ENCODE measurements at places on chromosomes 7 and 10. TPM values are rescaled to one million over a fixed set of nuclear protein-coding genes. Genes with fewer than 3 reads are reported as not detected.
A peak's percentile ranks its signal among the peaks of the same experiment; 100 is the strongest.

DNA sequence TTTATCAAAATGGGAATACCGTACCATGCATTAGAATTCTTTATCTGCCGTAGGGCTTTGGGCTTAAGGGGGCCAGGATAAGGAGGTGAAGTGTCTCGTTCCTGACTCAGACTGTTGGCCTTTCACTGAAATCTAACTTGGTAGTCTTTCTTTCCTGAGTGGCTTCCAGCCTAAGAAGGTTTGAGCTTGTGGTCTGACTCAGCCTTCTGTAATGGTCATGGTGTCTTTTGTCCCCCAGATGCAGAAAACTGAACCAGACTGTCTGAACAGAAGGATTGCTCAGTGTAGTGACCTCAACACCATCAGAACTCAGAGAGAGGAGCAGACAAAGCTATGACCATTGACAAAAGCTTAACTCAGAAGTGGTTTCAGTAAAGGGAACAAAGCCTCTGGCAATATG is 39.5 kb downstream of the WNT2 start:
- DNase-seq = no peak

DNA sequence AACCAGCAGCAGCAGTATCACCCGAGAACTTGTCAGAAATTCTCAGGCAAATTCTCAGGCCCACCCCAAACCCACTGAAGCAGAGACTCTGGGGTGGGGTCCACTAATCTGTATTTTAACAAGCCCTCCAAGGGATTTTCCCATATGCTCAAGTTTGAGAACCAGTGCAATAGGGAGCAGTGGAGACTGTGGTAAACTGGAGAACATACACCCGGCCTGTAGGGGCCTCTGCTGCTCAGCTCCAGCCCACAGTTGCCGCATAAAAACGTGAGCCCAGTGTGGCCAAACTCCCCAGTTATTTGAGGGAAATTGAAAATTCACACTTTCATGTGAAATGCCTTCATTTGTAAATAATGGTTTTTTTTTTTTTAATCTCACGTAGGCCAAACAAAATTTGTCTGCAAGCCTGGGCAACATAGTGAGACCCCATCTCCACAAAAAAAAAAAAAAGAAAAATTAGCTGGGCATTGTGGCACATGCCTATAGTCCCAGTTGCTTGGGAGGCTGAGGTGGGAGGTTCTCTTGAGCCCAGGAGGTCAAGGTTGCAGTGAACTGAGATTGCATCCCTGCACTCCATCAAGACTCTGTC is 97.6 kb upstream of the ZMIZ1 start:
- DNase-seq = peak; percentile 21

GRCh38 chr10:125093974-125094705 is 66.2 kb downstream of the CTBP2 start:
- DNase-seq = no peak

DNA sequence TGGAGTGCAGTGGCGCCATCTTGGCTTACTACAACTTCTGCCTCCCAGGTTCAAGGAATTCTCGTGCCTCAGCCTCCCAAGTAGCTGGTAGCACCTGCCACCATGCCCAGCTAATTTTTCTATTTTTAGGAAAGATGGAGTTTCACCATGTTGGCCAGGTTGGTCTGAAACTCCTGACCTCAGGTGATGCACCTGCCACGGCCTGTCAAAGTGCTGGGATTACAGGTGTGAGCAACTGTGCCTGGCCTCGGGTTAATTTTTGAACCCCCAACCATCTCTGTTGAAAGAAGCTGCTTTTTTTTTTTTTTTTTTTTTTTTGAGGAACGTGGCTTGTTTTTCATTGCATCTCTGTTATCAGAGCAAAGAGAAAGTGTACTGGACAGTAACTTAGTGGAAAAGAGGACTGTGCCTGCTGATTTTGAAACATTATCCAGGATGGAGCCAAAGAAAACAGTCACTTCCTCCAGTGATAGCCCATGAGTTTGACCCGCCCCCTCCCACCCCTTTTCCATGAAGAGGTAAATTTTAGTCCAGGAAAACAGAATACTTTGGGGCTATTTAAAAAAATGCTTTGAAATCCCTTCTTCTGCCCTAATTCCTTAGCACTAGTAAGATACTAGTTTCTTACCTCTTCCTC is 38.3 kb downstream of the WBP1L start:
- no peak for DNase-seq

- DNase-seq = peak; percentile 14
These were observed 19.1 kb upstream of the TNKS2 start for GRCh38 chr10:91779011-91779605.

- no peak for DNase-seq
These were observed 217.7 kb downstream of the TMEM178B start for GRCh38 chr7:141291541-141291940.

DNA sequence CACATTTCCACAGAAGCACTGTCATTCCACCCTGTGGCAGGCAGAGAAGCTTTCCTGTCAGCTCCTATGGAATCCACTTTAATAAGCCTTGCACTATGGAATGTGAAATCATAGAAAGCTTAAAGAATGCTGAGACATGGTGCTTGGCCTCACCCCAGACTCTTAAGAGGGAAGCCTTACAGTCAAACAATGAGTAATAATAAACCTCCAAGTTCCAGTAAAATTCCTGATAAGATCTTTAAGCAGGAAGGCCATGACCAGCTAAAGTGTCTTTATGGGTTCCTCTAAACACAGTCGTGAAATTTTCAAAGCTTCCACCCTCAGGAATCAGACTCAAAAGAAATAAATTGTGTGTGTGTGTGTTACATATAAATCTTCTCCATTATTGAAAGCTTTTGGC is 11.9 kb upstream of the TEX36 start:
- DNase-seq = no peak

- DNase-seq = peak; percentile 12
These were observed 69.0 kb downstream of the HACD1 start for GRCh38 chr10:17548162-17548561.

DNA sequence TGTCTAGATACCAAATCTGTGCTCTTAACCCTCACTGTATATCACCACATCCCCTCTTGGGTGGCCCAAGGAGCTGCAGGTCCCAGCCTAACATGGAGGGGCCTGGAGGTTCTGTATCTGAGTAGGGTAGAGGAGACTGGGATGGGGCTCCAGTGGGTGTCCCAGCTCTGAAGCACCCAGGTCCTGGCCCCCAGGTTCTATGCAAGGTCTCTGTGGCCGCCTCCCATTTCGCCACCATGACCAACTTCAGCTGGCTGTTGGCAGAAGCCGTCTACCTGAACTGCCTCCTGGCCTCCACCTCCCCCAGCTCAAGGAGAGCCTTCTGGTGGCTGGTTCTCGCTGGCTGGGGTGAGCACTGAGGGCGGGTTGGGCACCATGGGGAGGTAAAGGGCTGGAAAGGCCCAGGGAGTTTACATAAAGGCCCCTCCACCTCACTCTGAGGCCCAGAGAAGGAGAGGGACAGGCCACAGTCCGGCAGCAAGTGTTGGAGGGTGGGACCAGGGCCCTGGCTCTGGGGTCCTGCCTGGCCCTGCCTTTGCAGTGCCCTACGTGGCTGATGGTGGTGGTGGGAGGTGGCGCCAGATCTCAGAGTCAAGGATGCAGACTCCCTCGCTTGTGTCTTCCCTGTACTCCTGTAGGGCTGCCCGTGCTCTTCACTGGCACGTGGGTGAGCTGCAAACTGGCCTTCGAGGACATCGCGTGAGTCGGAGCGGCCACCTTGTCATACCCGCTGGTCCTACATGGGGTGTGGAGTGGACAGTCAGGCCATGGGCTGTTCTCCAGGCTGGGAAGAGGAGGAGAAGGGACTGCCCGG is 10.2 kb downstream of the GHRHR start:
- DNase-seq = no peak

GRCh38 chr10:4512671-4513240 is 313.3 kb upstream of the AKR1E2 start:
- peak; percentile 68 for DNase-seq

- no peak for DNase-seq
These were observed 88.6 kb upstream of the PFKP start for GRCh38 chr10:2978574-2979273.

- DNase-seq = no peak
These were observed 5.4 kb downstream of the ARHGAP21 start for GRCh38 chr10:24718031-24718855.

- DNase-seq = no peak
These were observed 88.6 kb downstream of the PDGFA start for GRCh38 chr7:431041-431440.

DNA sequence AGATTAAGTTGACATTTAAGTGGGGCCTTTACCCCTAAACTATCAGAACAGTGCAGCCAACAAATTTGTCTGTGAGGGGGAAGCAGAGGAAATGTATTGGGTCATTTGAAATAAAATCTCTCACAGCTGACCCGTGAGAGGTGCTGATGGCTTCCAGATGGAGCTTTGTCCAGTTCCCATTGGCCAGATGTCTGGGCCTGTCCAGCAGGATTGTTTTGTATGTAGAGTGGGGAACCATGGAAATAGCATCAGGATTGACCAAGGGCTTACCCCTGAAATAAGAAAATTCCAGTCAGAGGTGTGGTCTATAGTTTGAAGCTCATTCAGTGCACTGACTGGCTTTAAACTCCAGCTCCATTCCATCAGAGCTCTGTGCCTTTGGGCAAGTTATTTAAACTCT is 50.6 kb downstream of the INHBA start:
- peak; percentile 26 for DNase-seq

DNA sequence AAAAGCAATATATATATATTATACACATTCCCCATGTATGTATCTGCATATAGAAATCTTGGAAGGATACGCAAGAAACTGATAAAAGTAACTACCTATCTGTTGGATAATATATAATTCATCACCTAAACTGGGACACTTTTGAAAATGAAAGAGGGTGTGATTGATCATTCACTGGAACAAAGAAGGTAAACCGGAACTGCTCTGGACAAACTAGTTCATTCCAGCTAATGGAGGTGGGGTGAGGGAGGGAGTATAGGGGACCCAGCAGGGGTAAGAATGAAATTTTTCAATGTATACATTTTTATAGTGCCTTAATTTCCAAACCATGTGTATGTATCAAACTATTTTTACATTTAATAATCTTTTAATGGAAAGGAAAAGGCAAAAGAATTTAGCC is 25.6 kb downstream of the SORBS1 start:
- DNase-seq = no peak

- peak; percentile 60 for DNase-seq
These were observed 139.9 kb downstream of the EGFR start for GRCh38 chr7:55158541-55159382.

- no peak for DNase-seq
These were observed 199.0 kb upstream of the GRB10 start for GRCh38 chr7:50981743-50982142.

DNA sequence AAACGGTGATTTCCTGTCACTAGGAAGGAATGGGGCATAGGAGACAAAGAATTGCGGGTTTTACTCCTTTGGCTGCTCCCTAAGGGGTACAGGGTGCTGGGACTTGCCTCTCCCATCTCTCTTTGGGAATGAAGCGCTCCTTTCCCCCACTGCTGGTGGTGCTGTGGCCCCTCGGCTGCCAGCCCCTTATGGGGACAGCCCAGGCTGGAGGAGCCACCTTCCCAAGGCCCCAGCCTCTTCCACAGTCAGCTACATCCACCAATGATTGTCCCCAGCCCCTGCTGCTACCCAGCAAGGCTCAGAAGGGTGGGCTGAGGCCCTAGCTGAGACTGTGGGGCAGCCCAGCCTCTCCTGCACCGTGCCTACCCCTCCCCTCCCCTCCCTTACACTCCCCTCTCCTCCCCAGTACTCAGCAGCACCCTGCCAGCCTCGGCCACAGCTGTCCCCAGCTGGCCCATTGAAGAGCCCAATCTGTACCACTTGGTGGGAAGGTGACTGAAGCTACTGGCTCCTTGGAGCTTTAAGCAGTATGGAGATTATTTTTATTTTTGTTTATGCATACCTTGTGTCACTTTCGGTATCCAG is 19.0 kb downstream of the PRKAG2 start:
- DNase-seq = no peak

- peak; percentile 15 for DNase-seq
These were observed 13.9 kb upstream of the LRMDA start for GRCh38 chr10:75417522-75417927.

DNA sequence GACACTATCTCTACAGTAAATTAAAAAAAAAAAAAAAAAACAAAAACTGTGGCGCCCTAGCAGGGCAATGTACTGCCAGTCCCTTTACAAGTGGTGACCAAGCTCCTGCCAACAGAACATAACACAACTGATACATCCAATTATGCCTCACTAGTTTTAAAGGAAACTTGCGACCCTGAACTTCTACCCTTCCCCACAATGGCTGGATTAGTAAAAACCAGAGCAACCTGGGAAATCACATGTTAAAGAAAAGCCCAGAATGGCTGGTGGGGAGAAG is 16.5 kb downstream of the ATE1 start:
- DNase-seq = no peak

DNA sequence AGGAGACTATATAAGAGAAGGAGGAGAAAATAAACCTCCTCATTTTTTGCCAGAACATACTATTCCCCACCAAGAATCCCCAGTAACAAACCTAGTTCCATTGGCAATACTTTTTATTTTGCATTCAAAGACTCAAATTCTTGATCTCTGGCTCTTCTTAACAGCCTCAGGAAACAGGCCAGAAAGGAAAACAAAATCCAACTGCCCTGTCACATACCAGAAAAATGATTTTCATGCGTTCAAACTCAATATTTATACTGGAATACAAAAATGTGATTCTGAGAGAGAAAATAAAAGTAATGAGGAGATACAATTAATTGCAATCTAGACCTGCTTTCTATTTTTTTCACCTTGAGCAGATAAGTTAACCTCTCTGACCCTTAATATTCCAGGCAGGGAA is 435.9 kb upstream of the AUTS2 start:
- DNase-seq = peak; percentile 26

DNA sequence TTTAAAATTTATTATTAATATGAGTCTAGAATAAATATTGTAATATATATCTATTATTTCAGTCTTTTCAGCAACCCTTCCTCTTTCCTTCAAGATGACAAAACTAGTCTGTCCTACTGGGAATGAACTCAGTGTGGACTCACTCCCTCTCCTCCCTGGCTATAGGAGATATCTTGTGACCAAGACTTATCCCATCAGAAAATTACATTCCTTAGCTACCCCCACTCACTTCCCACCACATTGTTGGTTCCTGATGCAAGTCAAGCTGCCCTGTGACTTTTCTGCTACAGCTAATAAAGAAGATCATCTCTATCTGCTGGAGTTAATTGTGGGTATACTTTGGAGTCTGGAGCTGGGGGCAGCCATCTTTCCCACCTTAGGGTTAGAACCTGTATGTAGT is 28.0 kb upstream of the MCU start:
- DNase-seq = no peak

The LIMK1 gene
- 23.8 TPM for total RNA-seq

The CLDN4 gene
- total RNA-seq = 342 TPM

The MYH16 gene
- not detected for total RNA-seq

The RTKN2 gene
- total RNA-seq = 1.6 TPM

The STAMBPL1 gene
- total RNA-seq = 6.9 TPM

The EPHA1 gene
- total RNA-seq = 22.3 TPM

The CYP2C19 gene
- 0.28 TPM for total RNA-seq

The ARHGEF35 gene
- 22.1 TPM for total RNA-seq

The NPY4R2 gene
- total RNA-seq = not detected

The RET gene
- total RNA-seq = 3.1 TPM

The MPLKIP gene
- total RNA-seq = 32.1 TPM

The PRPS1L1 gene
- total RNA-seq = not detected

The SOSTDC1 gene
- 13.4 TPM for total RNA-seq

The PROSER2 gene
- total RNA-seq = 48.2 TPM

The UCN3 gene
- not detected for total RNA-seq

The COL17A1 gene
- total RNA-seq = 10.8 TPM

The ADRB1 gene
- 0.72 TPM for total RNA-seq
